ENCODE measurements at places on chromosomes 4 and X. TPM values are rescaled to one million over a fixed set of nuclear protein-coding genes. Genes with fewer than 3 reads are reported as not detected.

Gene TXK
- total RNA-seq, result 1.8 TPM

Gene MTNR1A
- not detected for total RNA-seq

Gene LEF1
- total RNA-seq, result 77.0 TPM

Gene CDX4
- total RNA-seq, result not detected

Gene GPR173
- not detected for total RNA-seq

DNA sequence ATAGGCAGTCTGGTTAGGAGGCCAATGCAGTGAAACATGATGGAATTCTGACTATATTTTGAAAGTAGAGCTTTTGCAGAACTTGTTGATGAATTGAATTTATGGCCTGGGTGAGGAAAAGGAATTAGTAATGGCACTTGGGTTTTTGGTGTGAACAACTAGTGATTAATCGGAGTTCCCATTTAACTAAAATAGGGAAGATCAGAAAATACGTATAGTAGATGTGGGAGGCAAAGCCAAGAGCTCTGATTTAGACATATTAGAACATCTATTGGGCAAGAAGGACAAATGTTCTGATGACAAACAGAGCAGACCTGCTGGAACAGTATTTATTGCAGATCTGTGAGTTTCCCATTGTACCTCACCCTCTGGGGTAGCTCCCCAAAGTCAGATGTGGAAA is 12.3 kb upstream of the NDP start:
- DNase-seq, result no peak

- no peak for DNase-seq
These were observed 61.4 kb downstream of the LRP2BP start for GRCh38 chr4:185334326-185334725.

- DNase-seq, result no peak
These were observed 16.8 kb upstream of the SH3TC1 start for GRCh38 chr4:8182294-8182693.

GRCh38 chr4:150457802-150458201 is 124.1 kb upstream of the MAB21L2 start:
- DNase-seq, result no peak

DNA sequence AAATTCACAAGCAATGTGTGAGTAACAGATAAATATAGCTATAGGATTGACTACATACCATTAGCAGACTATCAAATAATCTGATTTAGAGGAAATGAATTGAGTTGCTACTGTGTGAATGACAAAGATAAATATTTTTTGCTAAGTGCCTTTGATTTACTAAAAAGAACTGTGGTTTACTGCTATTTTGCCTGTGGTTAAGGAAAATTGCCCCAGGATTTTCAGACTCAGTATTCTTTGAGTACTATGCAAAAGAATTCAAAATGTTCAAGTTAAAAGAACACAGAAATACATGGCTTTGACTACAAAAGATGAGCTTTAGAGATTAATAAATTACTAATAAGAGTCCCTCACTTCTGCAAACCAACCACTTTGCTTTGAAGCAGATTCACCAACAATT is 853.8 kb downstream of the ADGRL3 start:
- no peak for DNase-seq

- no peak for DNase-seq
These were observed 60.2 kb downstream of the HMGB2 start for GRCh38 chr4:173273941-173274340.

- DNase-seq, result no peak
These were observed 547.5 kb downstream of the SMARCA1 start for GRCh38 chrX:128975745-128976144.
